ENCODE measurements at places on chromosomes 3 and 15.

- DNase-seq, result no peak
Measured at GRCh38 chr3:147407498-147408187, 1.3 kb upstream of the ZIC4 start.

DNA sequence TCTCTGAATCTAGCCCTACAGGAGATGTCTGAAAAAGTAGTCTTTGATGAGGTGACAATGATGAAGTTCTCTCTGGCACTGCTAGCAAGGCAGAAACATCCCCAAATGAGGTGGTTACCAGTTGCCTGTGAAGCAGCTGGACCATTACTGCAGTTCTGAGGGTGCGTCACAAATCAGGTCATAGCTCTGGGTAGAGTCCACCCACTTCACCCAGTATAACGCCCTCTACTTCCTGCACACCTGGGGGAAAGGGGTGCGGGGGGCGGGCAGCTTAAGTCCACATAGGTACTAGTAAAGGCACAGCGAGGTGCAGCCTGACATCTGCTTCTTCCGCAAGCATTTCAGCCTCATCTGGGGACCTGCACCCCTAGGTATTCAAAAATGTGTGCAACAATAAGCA, 13.4 kb upstream of the SATB1 start:
- DNase-seq, result no peak

DNA sequence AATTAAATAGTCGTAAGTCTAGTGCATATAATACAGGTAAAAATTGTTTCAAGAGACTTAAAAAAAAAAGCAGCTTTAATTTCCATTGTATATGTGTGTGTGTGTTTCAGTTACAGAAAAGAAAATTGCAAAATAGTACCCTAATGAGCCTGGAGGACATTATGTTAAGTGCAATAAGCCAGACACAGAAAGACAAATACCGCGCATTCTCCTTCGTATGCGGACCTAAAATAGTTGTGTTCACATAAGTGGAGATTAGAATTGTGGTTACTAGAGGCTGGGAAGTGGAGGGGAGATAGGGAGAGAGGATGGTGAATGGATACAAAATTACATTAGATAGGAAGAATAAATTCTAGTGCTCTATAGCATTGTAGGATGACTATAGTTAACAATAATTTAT, 3.6 kb downstream of the MESD start:
- DNase-seq, result no peak

DNA sequence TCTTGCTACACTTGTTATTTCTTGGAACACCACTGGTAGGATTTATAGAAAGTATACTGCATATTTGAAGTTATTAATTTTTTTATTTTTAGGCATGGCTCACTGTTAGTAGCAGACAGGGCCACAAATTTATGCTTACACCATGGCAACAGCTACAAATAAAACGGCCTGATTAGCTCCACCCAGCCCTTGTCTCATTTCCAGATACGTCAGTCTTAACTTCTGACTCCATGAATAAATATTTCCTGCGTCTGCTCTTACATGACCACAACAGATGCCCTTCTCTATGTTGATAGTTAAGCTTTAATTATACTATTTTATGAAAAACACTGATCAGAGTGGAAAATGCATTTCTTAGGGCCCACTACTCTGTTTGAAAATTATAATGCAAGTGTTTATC, 62.3 kb upstream of the CPOX start:
- DNase-seq, result no peak

GRCh38 chr3:100802126-100802525, 92.8 kb downstream of the TFG start:
- DNase-seq, result no peak

DNA sequence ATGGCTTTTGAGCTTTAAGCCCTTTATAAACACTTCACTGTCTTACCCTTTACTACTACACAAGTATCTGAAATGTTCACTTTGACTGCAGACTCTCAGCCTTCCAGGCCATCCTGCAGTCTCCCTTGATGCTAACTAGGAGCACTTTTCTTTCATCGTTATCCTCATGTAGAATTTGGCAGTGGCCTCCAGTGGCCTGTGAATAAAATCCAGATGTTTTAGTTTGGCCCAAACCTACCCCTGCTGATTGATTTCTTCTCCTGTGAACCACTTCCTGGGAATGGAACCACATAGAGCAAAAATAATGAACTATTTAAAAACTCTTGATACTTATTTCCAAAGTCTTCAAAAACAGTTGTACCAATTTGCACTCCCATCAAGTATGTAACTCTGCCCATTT, 271.9 kb downstream of the FEZF2 start:
- DNase-seq, result no peak

GRCh38 chr3:109118584-109118983, 650 bp upstream of the MORC1 start:
- DNase-seq, result no peak

GRCh38 chr3:23671851-23672589, 133.7 kb upstream of the UBE2E1 start:
- DNase-seq, result no peak

GRCh38 chr3:152497457-152497856, 228.7 kb downstream of the MBNL1 start:
- DNase-seq, result no peak

DNA sequence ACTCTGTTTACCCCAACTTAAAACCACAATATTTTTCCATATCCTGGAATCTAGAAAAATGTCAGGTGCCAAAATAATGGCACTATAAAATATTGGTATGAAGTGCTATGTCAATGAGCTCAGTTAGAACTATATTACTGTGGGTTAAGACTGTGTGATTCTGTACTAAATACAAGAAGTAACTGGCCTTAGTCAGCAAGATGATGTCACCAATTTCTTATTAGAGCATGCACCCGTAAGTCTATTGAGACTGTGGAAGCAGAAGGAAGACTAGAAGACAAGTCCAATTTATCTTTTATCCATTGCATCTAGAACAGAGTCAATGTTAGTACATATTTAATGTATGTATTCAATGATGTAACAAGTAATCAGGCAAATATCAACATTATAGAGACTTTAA, 25.0 kb downstream of the LRRC58 start:
- no peak for DNase-seq

DNA sequence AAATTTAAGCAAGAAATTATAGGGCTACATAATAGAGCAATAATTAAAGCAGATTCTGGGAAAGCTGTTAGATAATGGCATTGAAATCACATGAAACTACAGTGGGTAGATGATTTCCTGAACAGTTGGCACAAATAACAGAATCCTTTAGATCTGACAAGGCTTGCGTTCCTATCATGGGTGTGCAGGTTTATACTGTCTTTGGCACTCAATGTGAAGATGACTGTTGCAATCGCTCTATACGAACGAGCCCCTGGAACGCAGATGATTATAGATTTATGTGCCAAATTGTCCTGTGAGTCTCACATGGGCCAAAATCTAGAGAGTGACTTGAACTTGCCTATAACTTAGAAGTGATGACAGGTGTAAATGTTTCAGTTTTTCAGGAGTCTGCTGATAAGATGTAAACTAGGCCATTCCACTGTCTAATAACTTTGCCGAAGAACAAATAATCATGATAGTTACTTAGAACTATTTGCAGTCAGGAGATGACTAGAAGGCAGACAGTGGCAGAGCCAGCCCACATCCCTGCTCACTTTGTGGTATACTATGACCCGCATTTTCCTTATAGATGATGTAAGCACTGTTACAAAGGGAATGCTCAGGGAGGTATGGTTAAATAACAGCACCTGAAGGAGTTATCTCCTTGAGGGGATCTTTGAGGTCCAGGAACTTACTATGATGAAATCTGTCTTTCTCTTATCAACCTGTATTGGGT, 30.5 kb upstream of the TRPC1 start:
- no peak for DNase-seq

DNA sequence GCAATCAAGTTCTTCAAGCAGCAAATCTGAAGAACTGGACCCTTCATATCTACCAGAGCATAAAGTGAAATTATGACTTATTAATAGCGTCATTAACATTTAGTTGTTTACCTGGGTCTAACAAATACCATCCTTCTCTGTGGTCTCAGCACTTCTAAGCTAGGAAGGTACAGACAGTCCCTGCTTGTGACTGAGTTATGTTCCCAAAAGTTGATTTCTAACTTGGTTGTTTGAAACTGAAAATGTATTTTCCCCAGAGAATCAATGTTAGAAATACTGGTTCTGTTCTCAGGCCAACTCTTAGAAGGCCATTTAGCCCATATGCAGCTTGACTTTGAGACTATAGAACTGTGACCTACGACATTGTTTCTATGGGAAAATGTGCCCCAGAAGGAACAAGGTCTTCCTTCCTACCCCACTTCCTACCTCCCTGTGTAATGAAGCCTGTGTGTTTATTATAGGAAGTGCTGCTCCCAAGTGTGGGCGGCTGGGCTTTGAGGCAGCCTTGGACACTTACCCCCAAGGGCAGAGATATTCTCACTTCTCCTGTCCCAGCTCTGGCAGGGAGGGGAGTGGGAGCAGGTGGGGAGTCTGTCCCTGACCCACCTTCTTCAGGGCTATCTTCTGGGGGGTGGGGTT, 12.2 kb upstream of the MAPK6 start:
- DNase-seq, result no peak

GRCh38 chr15:75718328-75718727, 5.7 kb upstream of the CSPG4 start:
- peak; percentile 60 for DNase-seq

GRCh38 chr3:144523396-144523795, 551.8 kb downstream of the DIPK2A start:
- DNase-seq, result no peak

- DNase-seq, result no peak
Measured at GRCh38 chr3:165133188-165133899, 55.0 kb upstream of the SI start.

GRCh38 chr3:82736696-82737277, 975.3 kb upstream of the GBE1 start:
- DNase-seq, result no peak

- DNase-seq, result no peak
Measured at GRCh38 chr3:129793942-129794310, 99.6 kb downstream of the TMCC1 start.

- DNase-seq, result no peak
Measured at GRCh38 chr3:24382647-24383046, 112.0 kb downstream of the THRB start.

- no peak for DNase-seq
Measured at GRCh38 chr3:94118390-94118789, 55.5 kb downstream of the NSUN3 start.

- DNase-seq, result peak; percentile 34
Measured at GRCh38 chr3:141308588-141309218, 59.6 kb upstream of the ZBTB38 start.

GRCh38 chr15:92637626-92638025, 17.9 kb downstream of the FAM174B start:
- no peak for DNase-seq

DNA sequence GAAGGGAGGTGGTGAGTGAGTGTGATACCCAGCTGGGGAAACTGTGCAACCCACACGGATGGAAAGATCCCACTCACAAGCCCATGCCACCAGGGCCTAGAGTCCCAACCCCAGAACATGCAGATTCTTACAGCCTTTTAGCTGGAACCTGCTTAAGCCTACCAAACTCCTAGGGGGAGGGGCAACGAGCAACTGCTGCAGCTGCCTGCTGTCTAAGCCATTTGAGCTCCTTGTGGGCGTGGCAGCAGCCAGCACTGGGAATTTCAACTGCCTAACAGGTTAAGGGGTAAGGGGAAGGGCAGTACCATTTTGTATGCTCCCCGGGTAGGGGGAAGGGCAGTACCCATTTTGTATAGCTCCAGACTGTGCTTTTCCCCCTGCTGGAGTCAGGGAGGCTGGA, 673.2 kb upstream of the BCHE start:
- DNase-seq, result no peak

- DNase-seq, result no peak
Measured at GRCh38 chr3:60386306-60386705, 864.9 kb downstream of the FHIT start.

DNA sequence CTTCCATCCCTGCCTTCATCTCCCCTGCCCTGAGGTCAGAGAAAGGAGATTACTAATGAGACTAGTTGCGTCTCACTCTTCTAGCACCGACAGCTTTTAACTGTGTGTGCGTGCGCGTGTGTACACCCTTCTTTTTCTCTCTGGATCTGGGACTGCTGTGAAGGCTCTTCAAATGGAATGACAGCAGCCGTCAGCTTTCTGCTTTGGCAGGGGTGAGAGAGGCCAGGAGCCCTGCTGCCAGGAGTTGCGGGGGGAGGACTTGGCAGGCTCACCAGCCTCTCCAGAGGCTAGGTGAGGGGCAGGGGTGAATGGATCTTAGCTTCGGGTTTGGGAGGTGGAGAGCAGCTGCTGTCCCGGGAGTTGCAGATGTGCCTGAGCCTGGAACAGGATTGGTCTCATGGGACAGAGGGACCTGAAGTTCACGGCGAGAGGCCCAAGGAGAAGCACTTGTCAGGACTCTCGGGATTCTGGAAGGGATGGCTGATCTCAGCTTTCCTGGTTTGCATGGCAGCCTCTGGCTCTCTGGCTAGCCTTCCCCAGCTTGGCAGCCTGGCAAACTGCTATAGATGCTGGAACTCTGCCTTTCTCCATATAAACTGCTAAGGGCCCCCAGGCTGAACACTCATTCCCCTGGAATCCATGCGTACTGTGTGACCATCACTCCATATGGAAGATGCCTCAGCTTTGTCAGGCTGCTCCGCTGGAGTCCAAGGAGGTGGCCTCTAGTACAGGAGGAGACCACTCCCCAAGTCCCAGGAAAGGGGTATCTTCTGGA, 16.6 kb downstream of the TEX264 start:
- peak; percentile 57 for DNase-seq

DNA sequence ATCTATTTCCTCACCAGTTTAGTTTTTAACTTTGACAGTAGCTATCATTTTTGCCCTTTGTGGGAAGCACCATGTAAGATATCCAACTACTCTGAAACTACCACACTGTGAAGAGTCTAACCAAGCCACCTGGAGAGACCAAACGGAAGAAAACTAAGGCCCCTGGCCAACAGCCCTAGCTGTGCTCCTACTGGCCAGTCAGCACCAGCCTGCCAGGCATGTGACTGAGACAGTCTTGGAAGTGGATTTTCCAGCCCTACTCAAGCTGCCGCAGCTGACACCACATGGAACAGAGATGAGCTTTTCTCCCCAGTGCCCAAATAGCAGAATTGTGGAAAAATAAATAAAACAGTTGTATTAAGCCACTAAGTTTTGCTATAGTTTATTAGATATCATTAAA, 2.9 kb upstream of the TBC1D5 start:
- DNase-seq, result no peak

DNA sequence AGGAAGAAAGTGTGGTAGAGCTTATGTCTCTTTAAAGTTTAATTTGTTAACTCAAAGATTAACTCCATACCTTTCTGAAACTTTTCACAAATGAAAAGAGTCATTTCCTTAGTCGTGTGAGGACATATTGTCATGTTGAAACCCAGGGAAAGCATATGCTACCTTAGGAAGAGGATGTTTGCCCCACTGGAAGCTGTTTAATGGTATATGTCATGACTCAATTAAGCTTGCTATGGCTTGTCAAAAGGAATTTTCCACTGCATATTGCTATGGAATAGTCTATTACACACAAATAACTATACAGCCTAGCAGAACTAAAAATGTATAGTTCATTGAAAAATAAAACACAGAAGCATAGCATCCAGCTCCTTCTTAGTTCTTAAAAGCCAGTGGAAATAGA, 69.9 kb downstream of the NSUN3 start:
- no peak for DNase-seq

GRCh38 chr15:63978511-63979261, 67.6 kb downstream of the DAPK2 start:
- no peak for DNase-seq

GRCh38 chr15:50907601-50908208, 778 bp upstream of the AP4E1 start:
- DNase-seq, result no peak

Measured in HTR-8/SVneo (cell line).